ENCODE measurements at places on chromosomes 5 and 9.

DNA sequence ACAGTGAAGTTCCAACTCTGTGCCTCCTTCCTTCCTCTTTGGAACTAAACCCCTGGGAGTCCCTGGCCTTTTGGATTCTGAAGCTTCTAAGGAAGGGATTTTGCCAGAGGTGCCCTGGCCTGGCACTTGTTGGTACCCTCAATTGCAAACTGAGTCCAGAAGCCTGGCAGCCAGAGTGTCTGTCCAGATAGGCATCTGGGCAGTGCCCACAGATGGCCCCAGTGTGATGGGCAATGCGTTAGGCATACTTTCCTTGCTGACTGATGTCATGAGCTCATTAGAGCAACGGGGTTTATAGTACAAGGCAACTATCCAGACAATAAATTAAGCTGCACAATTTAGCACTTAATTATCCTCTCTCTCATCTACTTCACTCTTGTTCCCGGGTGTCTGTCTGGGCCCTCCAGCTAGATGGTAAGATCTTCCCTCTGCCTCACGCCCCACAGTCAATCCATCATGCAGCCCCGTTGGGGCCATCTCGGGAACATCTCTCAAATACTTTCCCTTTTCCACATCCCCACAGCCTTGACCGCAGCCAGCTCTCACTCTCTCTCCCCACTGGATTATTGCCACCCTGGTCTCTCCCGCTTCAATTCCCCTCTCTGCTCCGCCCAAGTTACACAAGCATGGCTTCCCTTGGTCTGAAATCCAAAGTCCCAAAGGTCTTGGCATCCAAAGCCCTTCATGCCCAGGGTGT, 157.5 kb upstream of the SMIM23 start:
- no peak for DNase-seq

DNA sequence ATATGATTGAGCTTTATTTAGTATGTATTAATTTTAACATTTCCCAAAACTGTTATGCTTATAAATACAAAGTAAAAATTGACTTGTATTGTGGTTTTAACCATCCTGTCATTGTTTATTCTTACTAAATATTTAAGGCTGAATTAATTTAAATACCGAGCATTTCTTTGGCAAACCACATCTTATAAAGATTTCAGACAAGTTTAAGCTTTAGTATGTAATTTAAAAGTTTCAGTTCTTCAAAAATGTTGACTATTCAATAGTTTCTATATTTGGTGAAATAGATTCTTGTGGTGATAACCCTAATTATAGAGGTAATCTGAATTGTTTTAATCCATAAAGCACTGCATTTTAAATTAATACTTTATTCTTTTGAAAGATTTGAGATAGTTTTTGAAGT, 65.5 kb downstream of the CCNH start:
- no peak for DNase-seq

- peak; percentile 49 for DNase-seq
These were observed 146.2 kb upstream of the RASA1 start for GRCh38 chr5:87121304-87122150.

DNA sequence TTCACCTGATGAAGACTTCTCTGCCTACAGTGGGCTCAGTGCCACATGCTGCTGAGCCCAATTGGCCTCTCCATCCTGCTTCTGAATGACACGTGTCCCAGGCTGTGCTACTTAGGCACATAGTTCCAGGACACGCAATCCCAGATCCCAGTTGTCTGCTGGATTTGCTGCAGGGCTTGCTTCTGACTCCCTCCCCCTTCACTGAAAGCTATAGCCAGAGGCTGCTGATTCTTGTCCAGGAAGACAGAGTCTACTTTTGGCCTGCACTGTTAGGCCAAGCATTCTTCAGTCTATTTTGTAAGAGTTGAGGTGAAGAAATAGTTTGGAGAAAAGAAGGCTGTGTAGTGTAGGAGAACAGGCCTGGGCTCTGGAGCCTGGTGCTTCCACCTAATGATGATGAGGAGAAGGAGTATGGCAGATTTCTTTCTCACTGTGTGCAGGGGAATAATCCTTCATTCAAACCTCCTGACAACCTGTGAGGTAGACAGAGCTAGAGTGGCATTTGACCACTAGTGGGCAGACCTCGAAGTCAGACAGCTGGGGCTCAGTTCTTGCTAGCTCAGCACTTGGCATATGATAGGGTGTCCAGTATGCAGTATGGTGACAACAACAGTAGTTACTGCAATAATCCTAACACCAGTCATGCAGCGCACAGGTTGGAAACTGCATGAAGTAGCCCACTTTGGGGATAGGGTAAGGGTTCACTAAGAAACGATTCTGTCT, 19.5 kb upstream of the ASPN start:
- DNase-seq = peak; percentile 19

- DNase-seq = no peak
These were observed 21.4 kb downstream of the GLRA1 start for GRCh38 chr5:151903243-151903653.

DNA sequence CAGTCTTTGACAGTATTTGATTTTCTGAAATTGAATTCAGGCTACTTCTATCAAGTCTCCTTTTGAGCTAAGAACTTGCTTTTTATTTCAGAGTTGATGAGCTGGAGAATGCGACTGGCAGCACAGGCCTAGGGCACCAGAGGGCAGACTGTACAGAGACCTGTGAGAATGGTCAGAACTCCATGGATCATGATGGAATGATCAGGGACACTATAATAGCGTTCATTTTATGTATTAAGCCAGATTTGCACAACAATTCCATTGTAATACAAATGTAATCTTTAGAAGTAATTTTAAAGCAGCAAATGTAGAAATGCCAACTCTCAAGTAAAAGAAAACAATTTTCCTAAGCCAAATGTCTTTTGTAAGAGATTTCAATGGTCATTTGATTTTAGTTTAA, 902.4 kb downstream of the NR2F1-AS1 start:
- DNase-seq = no peak

DNA sequence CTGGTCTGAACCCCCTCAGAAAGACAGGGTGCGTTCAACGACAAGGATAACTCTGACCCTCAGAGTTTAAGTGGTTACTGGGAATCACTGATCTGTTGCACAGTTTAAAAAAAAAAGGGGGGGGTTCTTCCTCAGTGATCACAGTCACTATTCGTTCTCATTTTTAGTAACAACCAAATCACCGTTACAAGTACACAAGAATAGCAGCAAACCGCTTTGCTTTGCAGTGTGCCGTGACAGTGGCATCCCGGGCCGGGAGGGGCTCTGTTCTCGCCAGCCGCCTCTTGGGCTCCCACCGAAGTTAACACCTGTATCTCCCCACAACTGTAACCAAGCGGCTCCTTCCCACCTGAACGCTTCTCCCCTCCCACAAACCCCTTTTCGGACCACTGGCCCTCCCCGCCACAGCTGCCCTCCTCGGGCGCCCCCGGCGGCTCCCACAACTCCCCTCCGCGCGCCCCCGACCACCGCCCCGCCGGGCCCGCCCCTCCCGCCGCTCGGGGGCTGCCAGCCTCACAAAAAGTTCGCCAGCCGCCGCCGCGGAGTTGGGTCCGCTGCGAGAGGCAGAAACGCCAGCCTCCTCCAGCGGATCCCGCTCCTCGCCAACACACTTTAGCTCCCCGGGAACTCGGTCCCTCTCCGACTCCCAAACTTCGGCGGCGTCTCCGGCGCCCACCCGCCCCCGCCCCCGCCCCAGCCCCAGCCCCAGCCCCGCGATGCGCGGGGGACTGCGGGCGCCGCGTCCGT, 1.2 kb downstream of the SSBP2 start:
- DNase-seq = no peak

- no peak for DNase-seq
These were observed 87.5 kb downstream of the TRIM32 start for GRCh38 chr9:116774421-116775180.

DNA sequence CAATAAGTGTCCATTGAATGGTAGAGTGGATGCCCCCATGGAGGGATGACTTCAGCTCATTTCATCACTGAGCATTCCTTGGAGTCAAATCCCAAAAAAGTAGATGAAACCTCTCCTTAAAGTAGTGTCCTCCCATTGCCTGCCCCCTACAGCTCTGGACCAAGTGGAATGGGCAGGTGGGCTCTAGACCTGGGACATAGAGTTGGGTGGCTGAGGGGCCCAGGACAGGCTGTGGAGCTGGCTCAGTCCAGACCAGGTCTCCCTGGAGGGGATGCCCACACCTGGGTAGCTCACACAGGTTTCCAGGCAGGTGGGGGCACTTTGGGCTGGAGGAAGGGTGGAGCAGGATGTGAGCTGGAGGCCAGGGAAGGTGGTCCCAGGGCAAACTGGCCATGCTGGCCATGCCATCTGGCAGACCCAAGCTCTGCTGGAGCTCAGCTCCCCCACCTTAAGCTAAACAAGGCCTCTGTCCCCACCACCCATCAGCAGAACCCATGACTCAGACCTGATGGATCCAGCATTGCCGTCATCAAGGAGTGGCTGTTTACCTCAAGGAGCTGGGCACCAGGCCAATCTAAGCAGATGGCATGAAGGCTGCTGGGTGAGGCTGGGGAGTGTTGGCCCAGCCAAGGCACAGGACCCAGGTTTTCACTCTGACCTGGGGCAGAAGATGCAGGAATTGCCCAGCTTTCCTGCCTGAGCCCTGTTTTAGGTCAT, 6.2 kb upstream of the SPINK4 start:
- peak; percentile 99 for DNase-seq

GRCh38 chr5:93681432-93681831, 60.0 kb downstream of the POU5F2 start:
- no peak for DNase-seq

DNA sequence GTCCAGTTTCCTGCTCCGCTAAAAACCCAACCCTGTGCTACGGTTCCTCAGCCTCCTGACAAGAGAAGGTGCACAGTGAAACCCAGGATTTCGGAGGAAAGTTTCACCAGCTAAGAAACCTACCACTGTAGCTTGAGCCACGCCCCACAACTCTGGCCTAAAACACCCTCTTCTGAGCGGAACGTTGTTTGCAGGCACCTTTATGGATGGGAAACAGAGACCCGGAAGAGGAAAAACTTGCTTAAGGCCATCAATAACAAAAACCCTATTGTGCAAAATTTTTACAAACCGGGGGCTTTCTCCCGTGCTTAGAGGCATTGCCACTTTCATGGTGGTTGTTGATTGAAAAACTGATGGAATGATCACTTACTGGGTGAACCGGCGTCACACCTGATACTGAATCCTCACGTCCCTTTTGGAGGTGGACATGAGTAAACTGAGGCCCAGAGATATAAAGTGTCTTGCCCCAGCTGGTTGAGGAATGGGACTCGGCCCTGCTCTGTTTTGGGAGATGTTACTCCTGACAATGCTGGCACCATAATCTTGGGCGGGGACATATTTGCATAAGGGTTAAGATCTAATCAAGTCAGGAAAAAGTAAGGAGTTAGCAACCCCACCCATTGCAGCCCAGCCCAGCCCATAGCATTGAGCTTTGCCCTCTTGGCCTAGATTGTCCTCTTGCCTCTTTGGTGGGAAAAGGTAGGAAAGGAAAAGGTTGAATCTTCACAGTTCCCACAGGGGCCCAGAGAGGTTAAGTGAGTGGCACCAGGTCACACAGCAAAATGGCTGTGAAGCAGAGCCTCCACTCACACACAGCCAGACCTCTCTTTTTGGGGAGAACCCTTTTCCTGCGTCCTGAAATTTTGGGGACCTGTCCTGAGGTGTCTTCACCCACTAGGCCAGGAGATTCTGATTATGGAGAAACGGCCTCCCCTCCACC, 23.2 kb upstream of the PTGS1 start:
- peak; percentile 59 for DNase-seq

- DNase-seq = no peak
These were observed 37.9 kb downstream of the IRX4 start for GRCh38 chr5:1844708-1845436.

DNA sequence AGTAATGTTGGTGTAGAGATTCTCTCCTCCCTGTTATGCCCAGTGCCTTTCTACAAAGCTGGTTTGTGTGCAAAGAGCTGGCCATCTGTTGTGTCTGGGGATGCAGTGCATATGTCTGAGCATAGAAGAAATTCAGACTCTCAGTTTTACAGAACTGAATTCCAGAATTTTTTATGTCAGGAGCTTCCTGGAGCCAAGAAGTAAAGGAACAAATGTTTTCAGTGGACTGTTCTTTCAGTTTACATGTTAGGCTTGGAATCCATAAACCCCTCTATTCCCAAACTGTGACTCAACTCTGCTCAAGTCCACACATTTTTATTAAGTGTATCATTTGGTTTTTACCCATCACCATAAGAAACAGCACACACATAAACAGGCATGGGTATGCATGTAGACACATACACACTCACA, 366.0 kb downstream of the BRINP1 start:
- no peak for DNase-seq

GRCh38 chr5:127216143-127216542, 74.5 kb upstream of the MEGF10 start:
- DNase-seq = no peak

Data from LoVo (cell line).